CD8-positive, alpha-beta memory T cell (primary cell): ENCODE measurements at places on chromosomes 3 and 15. TPM values are rescaled to one million over a fixed set of nuclear protein-coding genes. Genes with fewer than 3 reads are reported as not detected.

DNA sequence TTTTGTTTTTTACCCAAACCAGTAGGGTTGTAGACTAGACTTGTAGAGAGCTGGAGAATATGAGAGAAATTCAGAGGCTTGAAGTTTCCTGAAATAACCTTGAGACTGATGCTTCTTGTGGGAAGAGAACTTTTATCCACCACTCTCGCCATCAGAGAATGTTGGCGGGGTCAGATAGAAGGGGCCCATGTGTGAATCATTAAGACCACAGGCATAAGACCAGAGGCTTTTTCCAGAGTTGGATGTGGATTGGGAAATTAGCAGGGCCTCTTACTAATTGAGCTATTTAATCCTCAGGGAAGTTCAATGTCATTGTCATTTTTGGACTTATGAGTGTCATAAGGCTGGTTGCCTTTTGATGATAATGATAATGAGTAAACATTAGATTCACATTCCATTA lies 246.9 kb upstream of the THRB start:
- DNase-seq = no peak

AMIGO3 gene
- total RNA-seq = 0.31 TPM

HYAL3 gene
- 8.4 TPM for total RNA-seq

GRCh38 chr3:149179220-149179619 lies 42.4 kb downstream of the CP start:
- DNase-seq = no peak

DNA sequence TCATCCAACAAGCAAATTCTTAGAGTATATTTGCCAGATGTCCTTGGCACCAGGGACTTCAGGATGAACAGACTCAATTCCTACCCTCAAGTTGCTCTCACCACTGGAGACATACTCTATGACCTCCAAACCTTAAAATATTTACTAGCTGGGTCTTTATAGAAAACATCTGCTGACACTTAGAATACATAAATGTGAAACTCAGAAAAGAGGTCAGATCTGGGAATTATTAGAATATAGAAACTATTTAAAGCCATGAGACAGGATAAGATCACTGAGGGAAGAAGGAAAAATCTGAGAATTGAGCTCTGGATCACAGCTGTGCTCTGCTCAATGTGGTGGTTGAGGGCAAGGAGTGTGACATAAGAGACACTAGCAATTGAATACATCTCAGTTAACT lies 695.4 kb upstream of the UBE2E2 start:
- no peak for DNase-seq

GOLGA8O gene
- total RNA-seq = not detected
